Activated CD8-positive, alpha-beta memory T cell treated with anti-CD3 and anti-CD28 coated beads for 1 hour (primary cell): ENCODE measurements at places on chromosomes 7 and 10.

GRCh38 chr10:42864575-42864974, 82.0 kb downstream of the BMS1 start:
- no peak for DNase-seq

- no peak for DNase-seq
Measured at GRCh38 chr7:144656965-144657517, 178.8 kb downstream of the TPK1 start.

- no peak for DNase-seq
Measured at GRCh38 chr7:27100694-27101170, 1.8 kb downstream of the HOXA2 start.

DNA sequence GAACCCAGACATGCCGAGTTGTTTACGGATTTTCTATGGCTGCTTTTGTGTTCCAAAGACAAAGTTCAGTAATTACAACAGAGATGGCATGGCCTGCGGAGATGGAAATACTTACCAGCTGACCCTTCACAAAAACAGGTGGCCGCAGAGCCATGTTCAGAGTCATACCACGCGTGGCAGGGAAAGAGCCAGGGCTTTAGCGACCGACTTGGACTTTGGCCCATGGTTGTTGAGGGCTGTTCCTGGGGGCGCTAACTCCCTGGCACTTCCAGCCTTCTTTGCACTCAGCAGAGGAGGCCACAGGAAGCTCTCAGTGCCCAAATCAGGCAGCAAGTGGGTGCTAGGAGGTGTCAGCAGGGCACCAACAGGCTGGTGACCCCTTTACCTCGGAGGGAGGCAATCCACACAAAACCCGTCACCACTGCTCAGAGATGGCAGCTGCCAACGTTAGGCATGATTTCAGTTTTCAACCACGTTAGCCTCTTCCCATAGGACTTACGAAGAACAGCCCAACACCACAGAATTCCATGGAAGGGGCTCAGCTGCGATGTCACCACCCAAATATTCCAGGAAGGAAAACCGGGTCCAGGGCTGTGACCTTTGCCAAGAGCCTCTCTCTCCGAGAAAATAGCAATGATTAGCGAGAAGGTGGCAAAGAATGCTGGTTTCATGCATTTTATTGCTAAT, 21.4 kb upstream of the CNPY1 start:
- no peak for DNase-seq

- DNase-seq = no peak
Measured at GRCh38 chr10:85194706-85195105, 866.3 kb downstream of the CCSER2 start.

GRCh38 chr10:72278668-72279393, 5.1 kb downstream of the DDIT4 start:
- no peak for DNase-seq

DNA sequence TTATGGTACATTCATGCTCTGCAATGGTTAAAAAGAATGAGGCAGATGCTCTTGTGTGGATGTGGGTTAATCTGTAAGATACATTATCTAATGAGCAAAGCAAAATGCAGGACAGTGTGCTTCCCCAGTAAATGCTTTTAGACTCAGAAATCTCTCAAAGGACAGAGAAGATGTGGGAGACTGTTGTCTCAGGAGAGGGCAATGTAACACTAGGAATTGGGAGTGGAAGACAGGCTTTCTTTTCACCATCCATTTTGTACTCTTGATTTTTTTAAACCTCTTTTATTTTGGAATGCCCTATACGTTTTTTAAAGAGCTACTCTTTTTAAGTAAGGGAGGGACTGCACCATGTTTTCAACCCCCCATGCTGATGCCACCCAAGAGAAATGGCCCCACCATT, 77.5 kb upstream of the ADAM12 start:
- no peak for DNase-seq

DNA sequence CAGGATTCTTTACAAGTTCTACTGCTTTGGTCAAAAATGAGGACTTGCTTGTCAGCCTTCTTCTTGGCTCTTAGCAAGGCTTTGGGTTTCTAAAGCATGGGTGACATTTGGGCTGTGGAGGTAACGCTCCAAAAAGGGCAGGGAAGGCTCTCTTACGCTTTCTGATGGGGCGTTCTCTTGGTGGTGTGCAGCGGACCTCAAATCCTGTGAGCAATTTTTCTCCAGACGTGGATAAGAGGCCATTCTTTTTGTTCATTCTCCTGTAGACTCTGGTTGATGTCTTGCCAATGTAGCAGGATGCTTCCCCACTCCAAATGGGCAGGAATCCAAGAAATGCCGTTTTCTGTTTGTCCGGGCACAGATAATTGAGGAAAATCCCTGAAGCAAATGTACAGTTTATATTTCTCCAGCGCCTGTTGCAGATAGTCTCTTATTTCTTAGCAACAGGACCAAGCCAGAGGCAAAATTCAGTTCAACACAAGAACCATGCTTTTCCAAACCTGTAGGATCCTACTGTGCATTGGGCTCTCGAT, 138.4 kb upstream of the NFE2L3 start:
- no peak for DNase-seq

- no peak for DNase-seq
Measured at GRCh38 chr10:96578022-96578421, 8.8 kb downstream of the TM9SF3 start.

GRCh38 chr10:23037561-23037960, 57.8 kb upstream of the MSRB2 start:
- DNase-seq = no peak

DNA sequence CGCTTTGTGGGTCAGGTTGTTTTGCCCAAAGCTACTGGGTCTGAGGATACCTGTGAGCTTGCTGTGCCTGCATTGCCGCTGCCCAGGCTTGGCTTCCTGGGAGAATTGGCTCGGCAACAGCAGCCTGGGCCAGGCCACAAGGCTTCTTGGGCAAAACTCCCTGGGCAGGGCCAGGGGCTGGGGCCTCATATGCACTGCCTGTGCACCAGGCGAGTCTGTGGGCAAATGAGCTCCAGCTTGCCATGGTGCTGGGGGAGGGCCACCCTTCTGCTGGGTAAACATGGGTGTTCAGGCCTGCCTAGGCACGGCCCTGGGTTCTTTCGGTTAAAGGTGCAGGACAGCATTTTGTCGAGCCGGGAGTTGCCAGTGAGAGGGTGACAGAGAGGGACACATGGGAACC, 19.4 kb downstream of the ZMIZ1 start:
- no peak for DNase-seq

DNA sequence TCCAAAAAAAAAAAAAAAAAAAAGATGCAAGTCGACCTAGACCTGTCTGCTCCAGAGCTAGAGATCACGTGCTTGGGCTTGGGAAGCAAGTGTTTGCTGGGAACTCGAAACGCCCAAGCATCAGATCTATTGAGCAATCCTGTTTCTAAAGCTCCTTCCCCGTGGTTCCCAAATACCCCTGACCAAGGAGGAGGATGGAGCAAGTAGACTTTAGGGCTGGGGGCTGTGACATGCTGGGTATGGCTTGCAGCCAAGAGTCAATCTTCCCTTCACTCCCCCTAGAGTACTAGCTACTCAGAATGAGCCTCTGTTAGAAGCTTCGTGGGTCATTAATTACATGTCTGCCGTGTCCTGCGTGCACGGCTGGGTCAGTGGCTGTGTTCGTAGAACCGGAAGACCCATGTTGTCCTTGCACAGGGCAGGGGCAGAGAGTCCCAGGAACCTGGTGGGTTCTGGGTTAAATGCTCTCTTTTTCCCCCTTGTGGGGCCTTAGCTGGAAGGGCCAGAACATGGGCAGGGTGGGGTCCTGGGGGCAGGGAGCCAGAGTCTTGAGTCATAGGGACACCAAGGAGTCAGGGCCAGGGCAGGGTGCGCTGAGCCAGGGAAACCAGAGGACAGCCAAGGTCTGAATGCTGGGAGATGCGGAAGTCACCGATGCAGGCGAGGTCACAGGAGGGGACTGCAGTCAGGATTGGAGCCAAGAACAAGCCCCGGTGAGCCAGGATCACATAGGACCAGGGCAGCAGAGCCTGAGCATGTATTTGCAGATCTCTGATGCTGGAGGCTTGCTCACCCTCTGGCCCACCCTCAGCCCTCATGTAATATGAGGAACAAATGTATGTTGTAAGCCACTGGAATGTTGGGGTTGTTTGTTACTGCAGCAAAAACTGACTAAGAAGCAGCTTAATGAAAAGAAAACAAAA, 34.6 kb upstream of the TPST1 start:
- DNase-seq = no peak

GRCh38 chr7:128163473-128163872, 77.6 kb upstream of the LEP start:
- no peak for DNase-seq

- DNase-seq = no peak
Measured at GRCh38 chr7:152968514-152968913, 209.0 kb downstream of the ACTR3B start.

DNA sequence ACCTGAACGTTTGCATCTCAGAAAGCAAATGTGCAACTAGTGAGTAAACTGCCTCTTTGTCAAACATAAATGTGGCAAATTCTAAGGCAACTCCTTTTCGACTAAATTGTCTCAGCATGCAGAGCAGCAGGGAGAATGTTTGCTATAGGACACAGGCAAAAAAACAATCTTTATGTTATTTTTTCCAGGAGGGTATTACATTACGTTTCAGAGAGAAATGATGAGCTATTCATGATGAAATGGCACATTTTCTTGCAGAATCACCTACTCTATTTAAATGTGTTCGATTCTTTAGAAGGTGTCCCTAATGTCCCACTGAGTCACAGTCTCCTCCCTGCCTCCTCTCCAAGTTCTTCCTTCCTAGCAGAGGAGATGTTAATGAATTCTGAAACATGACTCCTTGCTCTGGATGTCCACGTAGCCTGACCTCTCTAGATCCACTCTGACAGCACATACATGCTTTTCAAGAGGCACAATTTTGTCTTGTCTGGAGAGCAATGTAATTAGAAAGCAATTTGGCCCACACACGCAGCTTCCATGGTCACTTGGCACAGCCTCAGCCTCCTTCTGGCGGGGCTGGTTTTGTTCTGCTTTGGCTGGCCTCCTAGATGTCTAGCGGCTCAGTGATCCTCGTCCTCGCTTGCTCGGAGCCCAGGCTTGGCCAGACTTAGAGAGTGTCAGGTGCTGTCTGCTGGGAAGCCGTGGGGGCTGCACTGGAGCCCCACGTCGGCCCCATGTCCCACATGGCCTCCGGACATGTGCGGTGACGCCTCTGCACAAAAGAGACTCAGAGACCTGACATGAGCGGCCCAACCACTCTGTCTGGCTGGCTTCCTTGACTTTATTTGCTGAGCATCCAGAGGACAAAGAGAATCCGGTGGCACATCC, 125.7 kb upstream of the ZNF438 start:
- no peak for DNase-seq

DNA sequence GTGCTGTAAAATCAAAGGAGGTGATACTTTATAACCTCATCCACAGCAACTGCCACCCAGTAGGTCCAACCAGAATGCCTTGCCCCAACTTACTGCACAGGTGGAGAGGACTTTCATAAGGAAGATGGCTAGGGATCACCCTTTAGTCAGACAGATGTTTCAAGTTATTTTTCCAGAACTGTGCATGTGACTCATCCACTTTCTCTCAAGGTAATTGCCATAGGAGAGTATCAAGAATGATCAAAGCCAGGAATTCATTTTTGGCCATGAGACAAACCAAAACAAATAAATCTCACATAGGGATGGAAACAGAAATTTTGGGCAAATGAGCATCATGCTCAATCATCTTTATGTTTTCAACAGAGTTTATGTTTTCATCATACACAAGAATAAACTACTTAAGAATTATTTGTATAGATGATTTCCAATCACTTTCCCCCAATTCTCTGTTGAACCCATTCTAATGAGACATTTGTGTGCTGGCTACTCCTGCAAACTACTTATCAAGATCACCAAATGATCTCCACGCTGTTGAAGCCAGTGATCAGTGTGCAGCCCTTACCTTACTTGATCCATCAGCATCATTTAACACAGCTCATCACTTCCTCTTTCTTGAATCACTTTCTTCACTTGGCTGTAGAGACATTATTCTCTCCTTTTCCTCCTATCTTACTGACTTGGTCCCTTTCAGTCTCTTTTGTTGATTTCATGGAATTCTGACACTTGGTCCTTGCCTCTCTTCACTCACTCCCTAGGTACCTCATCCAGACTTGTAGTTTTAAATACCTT, 74.0 kb downstream of the SLC16A9 start:
- no peak for DNase-seq

DNA sequence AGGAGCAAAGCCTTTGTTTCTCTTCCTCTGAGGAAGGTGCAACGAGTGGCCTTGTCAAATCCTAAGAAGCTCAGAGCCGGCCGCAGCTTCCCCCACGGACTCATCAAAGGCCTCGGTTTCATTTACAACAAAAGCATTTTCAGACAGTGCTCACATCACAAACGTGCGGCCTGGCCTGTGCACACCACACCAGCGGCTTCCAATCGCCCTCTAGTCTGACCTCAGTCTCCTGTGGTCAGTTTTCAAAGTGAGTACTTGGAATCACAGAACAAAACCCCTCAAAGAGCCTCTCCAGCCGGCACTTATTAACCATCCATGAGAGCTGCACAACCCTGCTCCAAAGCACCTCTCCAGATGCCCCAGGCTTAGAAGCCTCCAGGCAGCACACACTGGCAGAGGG, 3.3 kb downstream of the RADIL start:
- no peak for DNase-seq

- no peak for DNase-seq
Measured at GRCh38 chr10:52639652-52640051, 132.9 kb downstream of the MBL2 start.

DNA sequence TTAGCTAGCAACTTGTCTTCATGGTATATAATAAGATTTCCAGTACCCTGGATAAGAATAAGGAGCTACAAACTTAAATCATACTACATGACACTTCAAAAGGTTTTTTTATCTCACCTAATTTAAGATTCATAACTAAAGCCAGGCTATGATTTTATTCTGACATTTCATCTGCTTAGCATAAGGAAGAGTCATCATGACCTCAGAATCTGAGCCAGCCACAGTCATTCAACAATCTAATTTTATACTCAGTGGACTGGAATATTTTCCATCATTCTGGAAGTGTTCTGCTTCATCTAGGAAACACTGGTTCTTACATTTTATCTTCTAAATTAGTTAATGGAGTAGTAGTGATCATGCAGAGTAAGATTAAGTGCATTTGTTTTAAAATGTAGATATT, 102.1 kb upstream of the KCND2 start:
- DNase-seq = no peak

- no peak for DNase-seq
Measured at GRCh38 chr7:81231301-81231838, 312.5 kb upstream of the SEMA3C start.

DNA sequence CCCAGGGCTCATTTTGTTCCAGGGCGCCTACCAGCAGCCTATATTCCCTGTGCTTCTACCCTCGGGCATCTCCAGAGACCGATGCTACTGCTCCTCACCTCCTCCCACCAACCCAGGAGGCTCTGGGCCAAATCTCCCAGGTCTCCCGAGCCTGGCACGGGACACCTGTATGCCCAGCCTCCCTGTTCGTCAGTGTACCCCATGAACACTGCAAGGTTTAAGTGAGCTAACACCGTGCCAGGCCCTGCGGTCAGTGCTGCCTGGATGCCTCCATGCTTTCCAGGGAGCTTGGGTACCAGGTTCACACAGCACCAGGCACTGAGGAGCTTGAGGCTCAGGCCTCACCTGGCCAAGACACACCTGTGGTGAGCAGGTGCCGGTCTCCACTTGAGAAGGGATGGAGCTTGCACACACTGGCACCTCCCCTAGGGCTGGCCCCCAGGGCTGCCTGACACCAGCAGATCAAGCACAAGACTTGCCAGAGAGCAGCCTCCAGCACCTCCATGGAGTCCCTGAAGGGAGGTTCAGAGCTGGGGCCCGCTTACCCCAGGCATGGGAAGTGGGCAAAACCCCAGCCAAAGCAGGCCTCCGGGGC, 80.3 kb downstream of the FAM53B start:
- no peak for DNase-seq
